ENCODE measurements at places on chromosomes 5 and 9.

- DNase-seq, result no peak
Observed at GRCh38 chr5:94623877-94624276, 5.4 kb downstream of the SLF1 start.

DNA sequence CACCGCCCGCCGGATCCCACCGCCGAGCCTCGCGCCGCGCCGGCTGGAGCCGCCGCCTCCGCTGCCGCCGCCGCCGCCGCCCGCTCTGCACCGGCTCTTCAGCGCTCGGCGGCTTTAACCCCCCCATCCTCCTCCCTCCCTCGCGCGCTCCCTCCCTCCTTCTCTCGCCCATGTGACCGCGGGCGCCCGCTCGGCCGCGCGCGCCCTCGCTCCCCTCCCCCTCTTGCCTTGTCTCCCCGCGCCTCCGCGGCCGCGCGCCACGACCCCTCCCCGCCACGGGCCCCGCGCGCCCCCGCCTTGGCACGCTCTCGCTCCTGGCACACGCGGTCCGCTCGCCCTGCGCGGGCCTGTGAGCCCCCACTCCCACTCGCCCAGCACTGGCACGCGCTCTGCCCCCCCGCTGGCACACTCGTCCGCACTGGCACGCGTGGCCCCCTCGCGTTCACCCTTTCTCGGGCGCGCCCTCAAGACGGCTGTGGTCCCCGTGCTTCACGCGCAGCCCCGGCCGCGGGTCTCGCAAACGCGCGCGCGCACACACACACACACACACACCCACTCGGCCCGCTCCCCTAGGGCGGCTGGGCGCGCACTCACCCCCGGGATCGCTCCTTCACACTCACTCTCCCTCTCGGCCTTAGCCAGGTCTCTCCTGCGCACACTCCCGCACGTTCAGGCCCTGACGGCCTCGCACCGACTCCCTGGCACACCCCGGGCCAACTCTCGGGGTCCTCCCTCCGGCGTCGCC is at the start of gene CNTFR:
Gene CNTFR (minus strand): TSS at position 89 of the 745 bp plus-strand sequence. CDS start 20,743 bp downstream, outside the sequence.
- DNase-seq, result no peak

GRCh38 chr9:131899296-131900228 is 159.7 kb upstream of the RAPGEF1 start:
- DNase-seq, result no peak

DNA sequence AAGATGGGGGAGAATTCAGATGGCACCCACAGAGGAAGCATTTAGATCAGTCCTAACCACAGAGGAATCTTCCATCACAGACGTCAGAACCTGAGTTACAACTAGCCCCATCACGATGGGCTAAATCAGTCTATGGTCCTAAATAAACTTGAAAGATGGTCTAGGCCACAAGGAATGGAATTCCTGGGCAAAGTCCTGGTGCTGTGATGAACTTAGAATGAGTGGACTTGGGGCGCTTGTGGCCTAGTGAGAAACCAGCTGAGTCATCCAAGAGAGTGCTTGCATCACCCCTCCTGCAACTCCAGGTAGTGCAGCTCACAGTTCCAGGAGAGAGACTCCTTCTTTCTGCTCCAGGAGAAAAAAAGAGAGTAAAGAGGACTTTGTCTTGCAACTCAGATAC is 722.9 kb upstream of the RGMB start:
- DNase-seq, result no peak

DNA sequence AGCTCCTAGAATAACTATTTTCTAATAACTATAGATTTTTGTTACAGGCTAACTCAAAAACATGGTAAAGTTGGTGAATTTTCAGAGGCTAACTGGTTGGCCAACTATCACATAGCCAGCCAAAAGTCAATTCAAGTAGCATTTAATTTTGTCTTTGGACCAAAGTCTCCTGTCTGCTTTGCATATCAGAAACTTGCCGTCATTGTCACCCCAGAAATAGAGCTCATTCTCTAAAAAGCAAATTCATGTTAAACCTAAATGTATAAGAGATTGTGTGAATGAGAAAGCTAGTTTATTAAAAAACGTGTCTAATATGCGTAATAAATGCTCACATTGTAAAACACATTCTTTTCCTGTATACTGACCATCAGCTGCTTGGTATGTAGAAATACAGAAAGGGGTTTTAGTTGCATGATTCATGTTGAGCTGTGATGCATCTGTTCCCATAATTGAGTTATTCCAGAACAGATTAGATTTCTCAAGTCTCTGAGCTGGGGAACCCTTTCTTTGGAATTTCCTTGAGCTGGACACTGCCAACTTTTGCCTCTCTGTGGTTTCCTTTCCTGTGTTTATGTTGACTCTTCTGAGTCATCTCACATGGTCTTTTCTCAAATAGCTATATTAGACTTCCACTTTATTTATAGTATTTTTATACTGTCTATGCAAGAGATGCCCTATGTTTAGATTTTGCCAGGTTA is 7.3 kb downstream of the SRFBP1 start:
- DNase-seq, result no peak

GRCh38 chr5:112063191-112063590 is 306.2 kb upstream of the NREP start:
- DNase-seq, result no peak

GRCh38 chr9:83622433-83622938 is 457 bp upstream of the IDNK start:
- DNase-seq, result no peak

- no peak for DNase-seq
Observed at GRCh38 chr9:87537625-87538024, 40.0 kb downstream of the DAPK1 start.

All from stimulated activated CD8-positive, alpha-beta memory T cell treated with anti-CD3 and anti-CD28 coated beads, Interleukin-15, amount 100 ng/mL, for 48 hours (primary cell).